Stimulated activated memory B cell treated with anti-CD40 and anti-IgM and Interleukin-4, amounts not matched to agents 10 μg/mL and 1 μg/mL and 100 μg/mL, for 72 hours (primary cell): ENCODE measurements at places on chromosomes 5 and 9.

GRCh38 chr9:95736891-95737522 is 138.5 kb upstream of the ERCC6L2 start:
- H3K4me3 ChIP-seq: no peak overlapping the region
- peaks cover 23% of the 10 kb centered on the region for H3K27me3 ChIP-seq
- no peaks in the 10 kb centered on the region for H3K36me3 ChIP-seq

DNA sequence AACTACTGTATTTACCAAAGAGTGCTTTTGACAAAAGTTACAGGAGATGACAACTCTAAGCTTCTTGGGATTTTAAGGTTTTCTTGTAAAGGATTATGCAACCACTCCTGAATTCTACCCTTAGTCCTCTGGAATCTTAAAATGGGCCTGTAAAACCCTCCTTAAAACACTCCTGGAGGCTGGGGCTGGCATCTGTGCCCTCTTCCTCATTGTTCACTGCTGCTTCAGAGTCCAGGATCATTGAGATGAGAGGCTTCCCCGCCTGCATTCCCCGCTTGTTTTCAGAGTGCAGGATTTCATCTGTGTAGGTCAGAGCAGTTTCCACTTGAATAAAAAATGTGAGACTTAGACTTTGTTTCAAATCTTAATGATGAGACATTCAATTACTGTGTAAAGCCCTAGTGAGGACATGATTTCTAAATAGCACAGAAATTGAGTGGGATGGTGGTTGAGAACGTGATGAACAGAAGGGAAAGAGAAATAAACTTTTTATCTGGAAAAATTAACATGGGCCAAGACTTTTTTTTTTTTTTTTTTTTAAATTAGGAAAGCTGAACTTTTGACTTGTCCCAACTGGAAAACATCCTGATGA is 40.4 kb downstream of the PCSK5 start:
- H3K4me3 ChIP-seq: no peak overlapping the region
- no peak overlapping the region for H3K27ac ChIP-seq
- no peaks in the 10 kb centered on the region for H3K36me3 ChIP-seq
- ATAC-seq: no peak
- no peaks in the 10 kb centered on the region for H3K4me1 ChIP-seq

DNA sequence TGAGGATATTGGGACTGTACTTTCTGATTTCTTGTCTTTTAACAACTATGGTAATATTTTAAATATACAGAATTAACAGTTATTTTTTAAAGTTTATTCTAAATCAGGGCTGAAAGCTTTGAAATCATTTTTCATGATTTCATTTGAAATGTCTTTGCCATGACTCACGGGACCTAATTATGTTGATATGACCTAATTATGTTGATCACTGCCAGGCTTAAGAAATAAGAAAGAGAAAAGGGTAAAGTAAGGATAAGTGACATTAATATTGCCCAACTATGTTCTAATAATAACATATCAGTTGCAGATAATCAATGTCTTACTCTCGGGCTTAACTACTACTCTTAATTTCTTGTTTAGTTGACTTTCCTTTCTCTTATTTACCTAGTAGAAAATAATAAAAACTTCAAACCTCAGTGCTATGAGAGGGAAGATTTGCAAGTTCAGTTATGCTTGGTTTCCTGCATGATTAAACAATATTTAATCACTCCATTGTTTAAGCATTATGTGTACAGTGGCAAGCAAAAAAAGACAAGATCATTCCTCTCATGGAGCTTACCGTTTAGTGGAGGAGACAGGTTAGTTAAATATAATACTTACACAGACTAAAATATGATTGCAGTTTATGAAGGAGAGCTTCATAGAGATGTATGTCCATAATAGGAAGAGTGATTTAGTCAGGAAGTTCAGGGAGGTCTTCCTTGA is 67.0 kb upstream of the EIF4EBP3 start:
- H3K4me1 ChIP-seq: no peaks in the 10 kb centered on the region
- H3K4me3 ChIP-seq: no peak overlapping the region
- ATAC-seq: no peak
- H3K27me3 ChIP-seq: no peaks in the 10 kb centered on the region
- H3K36me3 ChIP-seq: peaks cover 41% of the 10 kb centered on the region

- H3K4me3 ChIP-seq: no peak overlapping the region
- ATAC-seq: no peak
- no peak overlapping the region for H3K27ac ChIP-seq
- peaks cover 64% of the 10 kb centered on the region for H3K36me3 ChIP-seq
- no peaks in the 10 kb centered on the region for H3K27me3 ChIP-seq
- no peaks in the 10 kb centered on the region for H3K4me1 ChIP-seq
Measured at GRCh38 chr9:128575916-128576315, 23.5 kb downstream of the SPTAN1 start.

DNA sequence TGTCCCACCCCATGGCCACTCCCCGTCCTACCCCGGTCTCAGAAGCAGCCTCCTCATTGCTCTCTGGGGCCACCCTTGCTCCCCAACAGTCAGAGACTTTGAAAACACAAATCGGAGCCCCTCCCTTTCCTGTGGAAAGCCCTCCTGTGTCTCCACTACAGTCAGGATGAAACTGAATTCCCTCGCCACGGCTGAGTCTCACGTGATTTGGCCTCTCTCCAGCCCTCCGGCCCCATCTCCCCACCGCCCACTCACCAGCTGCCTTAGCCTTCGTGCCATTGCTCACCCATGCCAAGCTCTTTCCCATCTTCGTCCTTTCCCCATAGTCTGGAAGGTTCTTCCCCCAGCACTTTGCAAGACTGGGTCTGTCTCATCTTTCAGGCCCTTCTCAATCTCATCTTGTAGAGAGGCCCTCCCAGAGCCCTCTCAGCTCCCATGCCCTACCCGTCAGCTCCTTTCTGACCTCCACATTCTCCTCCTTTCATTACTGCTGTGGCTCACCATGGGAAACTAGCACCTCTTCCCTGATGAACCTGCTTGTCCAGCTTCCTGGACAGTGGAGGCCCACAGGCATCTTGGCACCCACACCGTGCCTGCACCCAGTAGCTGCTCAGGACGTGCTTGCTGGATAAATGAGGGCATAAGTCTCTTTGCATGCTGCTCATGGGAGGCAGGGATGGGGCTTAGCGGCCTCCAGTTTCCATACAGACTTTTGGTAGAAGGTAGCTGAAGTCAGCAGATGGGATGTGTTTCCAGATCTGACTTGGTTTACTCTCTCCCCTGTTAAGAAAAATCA is 126.4 kb upstream of the COL5A1 start:
- no peaks in the 10 kb centered on the region for H3K36me3 ChIP-seq
- no peak overlapping the region for H3K4me3 ChIP-seq
- H3K4me1 ChIP-seq: no peaks in the 10 kb centered on the region
- peaks cover 63% of the 10 kb centered on the region for H3K27me3 ChIP-seq
- ATAC-seq: no peak

- H3K36me3 ChIP-seq: no peaks in the 10 kb centered on the region
- H3K27me3 ChIP-seq: peaks cover 9% of the 10 kb centered on the region
Measured at GRCh38 chr9:34990908-34991606, 1.5 kb downstream of the DNAJB5 start.

GRCh38 chr5:131109540-131110255 is 55.4 kb downstream of the HINT1 start:
- H3K36me3 ChIP-seq: no peaks in the 10 kb centered on the region
- no peak overlapping the region for H3K27ac ChIP-seq
- H3K4me3 ChIP-seq: no peak overlapping the region
- H3K4me1 ChIP-seq: no peaks in the 10 kb centered on the region
- H3K27me3 ChIP-seq: peaks cover 9% of the 10 kb centered on the region
- ATAC-seq: no peak

- no peak overlapping the region for H3K27ac ChIP-seq
- no peak for ATAC-seq
- H3K36me3 ChIP-seq: no peaks in the 10 kb centered on the region
- no peak overlapping the region for H3K4me3 ChIP-seq
- peaks cover 6% of the 10 kb centered on the region for H3K4me1 ChIP-seq
- H3K27me3 ChIP-seq: peaks cover 65% of the 10 kb centered on the region
Measured at GRCh38 chr5:177982072-177982727, 13.8 kb downstream of the PROP1 start.
